ENCODE measurements at places on chromosomes 3 and 15.
A peak's percentile ranks its signal among the peaks of the same experiment; 100 is the strongest.

DNA sequence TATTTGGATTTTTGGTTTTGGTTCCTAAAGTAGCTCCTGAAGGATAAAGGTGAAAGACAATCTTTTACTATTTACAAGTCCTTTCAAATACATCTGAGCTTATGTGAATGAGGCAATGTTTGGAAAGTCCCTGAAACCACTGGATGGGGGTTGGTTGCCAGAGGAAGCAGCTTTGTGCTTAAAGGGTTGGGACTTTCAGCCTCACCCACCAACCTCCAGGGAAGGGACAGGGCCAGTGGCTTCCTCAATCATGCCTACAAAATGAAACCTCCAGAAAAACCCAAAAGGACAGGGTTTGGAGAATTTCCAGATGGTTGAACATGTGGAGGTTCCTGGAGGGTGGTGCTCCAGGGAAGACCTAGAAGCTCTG lies 20.9 kb upstream of the ABHD17C start:
- DNase-seq, result no peak

DNA sequence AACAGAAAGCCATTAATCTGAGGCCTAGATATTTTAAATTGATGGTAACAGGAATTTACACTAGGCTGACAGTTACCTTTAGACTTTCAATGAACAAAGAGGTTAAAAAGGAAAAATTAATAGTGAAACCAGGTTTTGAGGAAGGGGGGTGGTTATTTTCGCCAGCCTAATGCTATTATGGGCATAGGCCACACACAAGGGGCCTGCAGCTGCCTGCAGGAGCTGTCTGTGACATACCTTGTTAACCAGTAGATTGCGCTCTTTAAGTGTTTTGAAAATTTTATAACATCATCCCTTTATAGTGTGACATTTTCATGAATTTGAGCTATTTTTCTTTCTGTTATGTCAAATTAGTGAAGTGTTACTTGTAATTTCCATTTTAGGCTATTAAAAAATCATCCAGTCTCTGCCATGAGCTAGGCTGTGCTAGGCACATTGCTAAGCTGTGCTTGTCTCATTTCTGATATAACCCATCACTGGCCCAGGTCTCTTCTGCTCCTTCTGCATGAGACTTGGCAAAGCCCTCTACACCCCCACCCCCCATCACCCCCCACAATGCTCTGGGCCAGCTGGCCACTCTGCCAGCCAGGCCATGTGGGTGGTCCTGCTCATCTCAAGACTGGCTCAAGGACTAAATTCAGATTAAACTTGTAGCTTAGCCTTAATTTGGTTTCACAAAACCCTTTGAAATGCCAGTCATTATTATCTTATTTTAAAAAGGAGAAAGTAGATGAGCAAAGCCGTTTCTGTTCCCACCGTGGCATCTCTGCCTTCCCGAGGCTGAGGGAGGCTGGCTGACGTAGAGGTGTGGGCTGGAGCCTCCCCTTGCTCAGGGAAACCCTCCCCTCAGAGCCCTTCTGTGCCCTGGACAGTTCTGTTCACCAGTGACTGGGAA lies 48.4 kb upstream of the SEC22A start:
- no peak for DNase-seq

- no peak for DNase-seq
Measured at GRCh38 chr3:138890555-138891187, 55.9 kb upstream of the PIK3CB start.

- DNase-seq, result no peak
Measured at GRCh38 chr15:71547011-71547410, 263.3 kb upstream of the NR2E3 start.

GRCh38 chr3:35635407-35635806 lies 3.9 kb upstream of the ARPP21 start:
- no peak for DNase-seq

DNA sequence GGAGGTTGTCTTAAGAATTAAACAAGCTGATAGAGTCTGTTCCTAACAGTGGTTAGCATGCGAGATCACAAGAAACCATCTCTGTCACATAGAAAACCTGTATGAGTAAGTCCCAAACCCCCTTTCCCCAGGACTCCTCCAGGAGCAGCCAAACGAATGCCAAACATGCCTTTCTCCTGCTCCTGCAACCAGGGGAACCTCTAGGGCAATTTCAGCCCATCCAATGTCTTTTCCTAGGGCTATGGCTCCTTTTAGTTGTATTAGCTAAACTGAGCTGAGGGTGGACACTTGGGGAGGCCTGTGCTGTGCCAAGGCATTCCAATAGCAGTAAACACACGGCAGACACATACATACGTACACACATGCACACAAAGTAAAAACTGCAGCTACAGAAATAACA lies 36.5 kb upstream of the TIMP4 start:
- no peak for DNase-seq

GRCh38 chr3:101518421-101518871 lies 5.4 kb upstream of the SENP7 start:
- no peak for DNase-seq

DNA sequence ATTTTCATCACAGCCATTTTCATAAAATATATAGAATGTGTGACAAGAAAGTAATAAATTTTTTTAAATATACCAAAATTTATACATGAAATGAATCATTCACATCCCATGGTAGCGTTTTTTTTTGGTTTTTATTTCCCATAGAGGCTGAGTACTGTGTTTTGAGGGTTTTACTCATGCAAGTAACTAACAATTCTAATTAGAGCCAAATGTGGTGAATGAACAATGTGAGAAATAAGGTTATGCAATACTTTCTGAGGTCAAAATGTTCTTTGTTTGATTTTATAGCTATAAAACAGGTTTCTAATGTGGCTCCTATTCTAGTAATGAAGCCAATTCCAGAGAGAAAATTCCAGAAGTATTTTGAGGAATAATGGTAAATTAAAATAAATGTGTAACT lies 386.8 kb downstream of the TBC1D5 start:
- DNase-seq, result no peak

- DNase-seq, result peak; percentile 35
Measured at GRCh38 chr15:92899948-92900730, at the start of gene CHD2. Gene CHD2 (plus strand): TSS chr15:92900324. CDS start chr15:92901238, 914 bp downstream.

DNA sequence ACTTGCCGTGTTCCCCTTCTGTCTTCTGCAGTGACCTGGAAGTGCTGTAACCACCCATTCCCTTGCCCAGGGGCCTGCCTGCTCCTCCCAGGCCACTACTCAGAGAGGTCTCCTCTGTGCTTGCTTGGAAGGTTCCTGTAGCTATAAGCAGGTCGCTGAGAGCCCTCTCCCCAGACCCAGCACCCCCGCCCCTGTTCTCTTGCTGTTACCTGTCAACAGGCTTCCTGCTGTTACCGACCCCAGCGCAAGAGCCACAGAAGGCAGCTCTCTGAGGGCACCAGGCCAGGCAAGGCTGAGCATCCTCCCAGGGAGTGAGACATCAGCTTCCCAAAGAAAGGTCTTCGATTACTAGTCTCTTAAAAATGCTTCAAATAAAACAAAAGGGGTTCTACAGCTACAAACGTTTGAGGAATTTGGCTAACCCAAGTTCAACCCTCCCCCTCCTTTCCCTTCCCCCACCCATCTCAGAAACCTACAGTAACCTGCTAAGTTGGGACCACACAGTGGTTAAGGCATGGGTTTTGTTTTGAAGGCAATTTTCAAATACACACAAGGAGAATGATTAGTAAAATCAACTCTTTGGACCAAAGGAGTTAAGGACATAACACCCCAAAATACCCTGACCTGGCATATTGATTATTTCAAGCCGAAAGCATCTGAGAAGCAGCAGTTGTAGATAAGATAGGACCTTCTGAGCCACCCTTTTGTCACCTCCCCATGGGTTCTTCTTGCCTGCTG lies 74.9 kb upstream of the MFGE8 start:
- DNase-seq, result no peak

DNA sequence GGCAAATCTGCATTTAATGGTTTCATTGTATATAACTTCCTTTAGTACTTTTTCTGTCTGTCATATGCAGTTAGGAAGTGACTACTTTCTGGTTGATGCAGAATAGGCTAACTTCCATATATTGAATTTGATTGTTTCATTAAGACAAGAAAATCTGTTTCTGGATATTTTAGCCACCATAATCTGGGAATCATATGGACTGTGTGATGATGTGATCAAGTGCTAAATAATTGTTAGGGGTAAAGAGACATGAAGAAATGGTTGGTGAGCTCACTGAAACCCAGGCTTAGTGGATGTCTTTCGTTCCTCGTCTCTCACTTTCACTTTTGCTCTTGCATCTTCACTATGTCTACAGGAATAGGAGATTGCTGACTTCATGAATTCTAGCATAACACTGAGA lies 3.5 kb upstream of the MNS1 start:
- DNase-seq, result no peak
